ENCODE measurements at places on chromosomes 2 and 18.

DNA sequence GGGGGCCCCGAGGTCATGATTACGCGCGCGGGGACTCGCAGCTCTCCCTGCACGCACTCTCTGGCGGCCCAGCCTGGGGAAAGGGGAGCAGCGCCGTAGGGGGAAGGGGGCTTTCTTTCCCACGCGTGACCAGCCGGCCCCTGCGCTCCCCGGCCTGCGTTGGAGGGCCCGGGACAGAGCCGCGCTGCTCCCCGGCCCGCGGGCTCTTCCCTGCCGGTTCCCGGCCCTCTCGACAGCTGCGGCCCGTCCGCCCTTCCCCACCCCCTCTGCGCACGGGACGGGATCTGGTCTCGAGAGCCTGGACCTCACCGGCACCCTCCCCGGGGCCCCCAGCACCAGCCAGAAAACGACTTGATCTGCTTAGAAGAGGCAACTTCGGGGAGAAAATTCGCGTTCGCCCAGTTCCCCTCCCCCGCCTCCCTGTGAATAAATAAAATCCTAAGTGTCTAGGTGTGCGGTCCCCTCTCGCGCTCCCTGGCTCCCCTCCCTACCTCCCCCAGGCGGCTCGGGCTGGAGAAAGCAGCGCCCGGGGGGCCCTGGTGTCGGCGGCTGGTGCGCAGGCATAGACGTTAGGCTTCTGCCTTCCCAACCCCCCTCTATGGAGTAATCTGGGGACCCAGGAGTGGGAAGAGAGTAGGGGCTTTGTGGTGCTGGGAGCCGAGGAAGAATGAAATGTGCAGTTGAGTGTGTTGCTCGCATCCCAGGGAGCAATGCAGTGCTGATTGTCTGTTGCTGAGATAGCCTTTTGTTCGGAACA lies 803 bp upstream of the FIGN start:
- peak; percentile 45 for DNase-seq

DNA sequence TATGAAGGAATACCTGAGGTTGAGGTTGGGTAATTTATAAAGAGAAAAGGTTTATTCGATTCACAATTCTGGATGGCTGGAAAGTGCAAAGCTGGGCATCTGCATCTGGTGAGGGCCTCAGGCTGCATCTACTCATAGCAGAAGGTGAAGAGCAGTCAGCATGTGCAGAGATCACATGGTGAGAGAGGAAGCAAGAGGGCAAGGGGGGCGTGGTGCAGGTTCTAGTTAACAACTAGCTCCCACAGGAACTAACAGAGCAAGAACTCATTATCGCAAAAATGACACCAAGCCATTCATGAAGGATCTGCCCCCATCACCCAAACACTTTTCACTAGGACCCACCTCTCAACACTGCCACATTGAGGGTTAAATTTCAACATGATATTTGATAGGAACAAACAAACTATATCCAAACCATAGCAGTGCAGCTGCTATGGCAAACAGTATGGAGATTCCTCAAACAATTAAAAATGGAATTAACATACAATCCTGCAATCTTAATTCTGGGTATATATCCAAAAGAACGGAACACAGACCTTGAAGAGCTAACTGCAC lies 72.8 kb upstream of the LDLRAD4 start:
- no peak for DNase-seq

DNA sequence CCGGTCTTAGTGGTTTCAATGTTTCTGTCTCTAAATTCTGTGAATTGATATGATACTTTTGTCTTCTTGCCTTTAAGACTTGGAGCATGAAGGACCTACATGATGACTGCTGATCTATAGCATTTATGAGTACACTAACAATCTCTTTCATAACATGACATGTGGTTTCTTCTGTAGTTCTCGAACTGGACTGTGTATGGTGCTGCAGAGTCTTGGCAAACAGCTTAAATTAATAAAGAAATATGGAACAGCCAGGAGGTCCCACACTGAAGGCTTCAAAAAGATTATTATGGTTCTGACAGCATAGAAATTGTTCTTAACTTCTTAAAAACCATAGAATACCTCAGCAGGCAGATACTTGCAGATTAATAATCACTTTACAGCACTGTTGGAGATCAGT lies 145.0 kb downstream of the DCC start:
- DNase-seq: no peak

DNA sequence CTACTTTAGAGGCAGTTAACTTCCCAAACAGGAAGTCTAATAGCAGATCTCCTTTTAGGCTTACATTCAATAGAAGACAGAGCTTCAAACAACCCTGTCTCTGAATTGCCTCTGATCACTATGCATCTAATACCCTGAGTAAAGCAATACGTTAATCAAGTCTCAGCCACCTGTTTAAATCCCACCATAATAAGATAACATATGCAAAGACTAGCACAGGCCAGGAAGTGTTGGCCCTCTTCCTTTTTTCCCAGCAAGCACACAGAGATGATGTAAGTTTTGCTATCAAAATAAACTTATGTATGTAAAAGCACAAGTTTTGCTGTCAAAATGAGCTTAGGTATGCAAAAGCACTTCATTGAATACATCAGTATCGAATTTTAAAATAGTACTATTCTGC lies 385.5 kb downstream of the RND3 start:
- no peak for DNase-seq

DNA sequence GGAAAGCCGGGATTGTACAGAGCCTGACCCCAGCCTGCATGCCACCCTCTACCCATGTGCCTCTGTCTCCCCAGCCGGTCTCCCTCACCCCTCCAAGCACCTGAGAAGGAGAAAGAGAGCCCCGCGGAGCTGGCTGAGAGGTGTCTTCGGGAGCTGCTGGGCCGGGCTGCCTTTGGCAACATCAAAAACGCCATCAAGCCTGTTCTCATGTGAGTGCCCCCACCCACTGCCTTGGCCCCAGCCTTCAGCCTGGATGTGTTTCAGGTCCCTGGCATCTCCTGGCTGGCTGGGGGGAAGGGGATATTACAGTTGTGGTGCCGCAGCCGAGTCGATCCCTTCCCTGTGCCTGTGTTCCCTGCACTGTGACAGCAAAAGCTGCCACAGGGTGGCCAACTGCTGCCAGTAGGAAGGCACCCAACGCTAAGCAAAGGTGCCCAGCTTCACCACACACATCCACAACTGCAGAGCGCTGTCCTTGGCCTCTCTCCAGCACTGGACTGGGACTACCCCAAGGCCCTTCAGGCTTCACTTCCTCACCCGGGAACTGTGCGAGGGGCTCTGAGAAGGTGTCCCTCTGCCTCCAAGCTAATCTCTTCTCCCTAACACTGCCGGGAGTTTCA lies 38.4 kb downstream of the POMC start:
- no peak for DNase-seq

GRCh38 chr2:82120115-82120514 lies 1815.6 kb upstream of the LRRTM1 start:
- DNase-seq: no peak

- no peak for DNase-seq
Observed at GRCh38 chr2:68720665-68721064, 13.9 kb upstream of the ARHGAP25 start.

GRCh38 chr2:146131785-146132184 lies 1611.9 kb upstream of the ZEB2 start:
- no peak for DNase-seq

- no peak for DNase-seq
Observed at GRCh38 chr2:125867908-125868307, 788.0 kb upstream of the GYPC start.

- DNase-seq: no peak
Observed at GRCh38 chr18:42719221-42719620, 396.3 kb downstream of the RIT2 start.

GRCh38 chr18:33720133-33720532 lies 142.1 kb downstream of the ASXL3 start:
- no peak for DNase-seq

- DNase-seq: no peak
Observed at GRCh38 chr18:54229421-54230059, 5.1 kb upstream of the MBD2 start.

DNA sequence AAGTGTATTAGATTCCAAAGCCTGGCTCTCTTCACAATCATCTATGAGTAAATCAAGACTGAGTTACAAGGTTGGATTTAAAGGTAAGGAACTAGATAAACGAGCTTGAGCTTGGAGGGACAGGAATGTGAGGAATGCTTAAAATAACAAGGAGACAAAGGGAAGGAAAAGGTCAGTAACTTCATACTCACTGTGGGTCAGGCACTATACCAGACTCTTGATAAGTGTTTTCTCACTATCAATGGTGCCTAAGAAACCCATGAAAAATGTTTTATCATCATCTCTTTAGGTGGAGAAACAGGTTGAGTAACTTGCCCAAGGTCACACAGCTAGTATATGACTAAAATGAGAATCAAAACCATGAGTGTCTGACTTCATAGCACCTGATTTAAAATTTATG lies 212.1 kb downstream of the CDH2 start:
- DNase-seq: no peak

DNA sequence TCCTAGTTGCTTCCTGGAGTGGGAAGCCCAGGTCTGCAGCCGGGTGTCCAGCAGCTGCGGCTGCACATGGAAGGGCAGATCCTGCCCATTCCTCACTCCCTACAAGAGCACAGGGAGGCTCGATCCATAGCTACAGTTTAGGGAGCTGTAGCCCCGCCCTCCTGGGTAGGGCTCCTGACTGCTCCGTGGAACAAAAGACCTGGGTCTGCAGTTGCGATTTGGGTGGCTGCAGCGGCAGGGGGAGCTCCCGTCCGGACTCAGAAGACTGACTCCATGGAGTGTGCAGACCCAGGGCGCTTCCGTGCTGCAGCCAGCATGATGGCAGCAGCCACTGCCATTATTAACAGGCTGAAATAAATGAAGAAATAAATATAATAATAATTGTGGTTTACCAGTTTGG lies 157.3 kb downstream of the CTNNA2 start:
- DNase-seq: no peak

DNA sequence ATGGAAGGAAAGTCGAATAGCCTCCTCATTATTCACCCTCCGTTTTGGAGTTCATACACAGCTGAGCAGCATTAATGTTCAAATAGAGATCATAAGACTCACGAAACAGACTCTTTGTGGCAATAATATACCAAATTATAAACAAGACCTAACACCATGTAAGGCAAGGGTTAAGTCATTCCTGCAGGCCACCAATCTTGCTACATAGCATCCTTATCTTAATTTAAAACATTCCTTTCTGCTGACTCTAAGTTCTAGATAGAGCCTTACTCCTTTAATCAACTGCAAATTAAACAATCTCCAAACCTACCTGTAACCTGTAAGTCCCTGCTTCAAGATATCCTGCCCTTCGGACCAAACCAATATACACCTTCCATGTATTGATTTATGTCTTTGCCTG lies 178.0 kb downstream of the PDE11A start:
- no peak for DNase-seq

- no peak for DNase-seq
Observed at GRCh38 chr2:65456886-65457285, 24.5 kb upstream of the SPRED2 start.

DNA sequence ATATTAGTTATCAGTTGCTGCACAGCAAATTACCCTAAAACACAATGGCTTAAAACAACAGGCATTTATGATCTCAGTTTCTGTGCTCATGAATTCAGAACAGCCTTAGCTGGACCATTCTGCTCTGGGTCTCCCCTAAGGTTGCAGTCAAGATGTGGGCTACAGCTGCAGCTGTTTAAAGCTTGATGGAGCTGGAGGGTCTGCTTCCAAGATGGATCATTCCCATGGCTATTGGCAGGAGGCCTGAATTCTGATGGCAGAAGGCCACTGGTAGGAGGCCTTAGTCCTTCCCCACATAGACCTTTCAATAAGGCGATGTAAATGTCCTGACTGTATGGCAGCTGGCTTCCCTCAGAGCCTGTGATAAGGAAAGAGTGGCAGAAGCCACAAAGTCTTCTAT lies 118.6 kb upstream of the SERPINE2 start:
- DNase-seq: peak; percentile 82

DNA sequence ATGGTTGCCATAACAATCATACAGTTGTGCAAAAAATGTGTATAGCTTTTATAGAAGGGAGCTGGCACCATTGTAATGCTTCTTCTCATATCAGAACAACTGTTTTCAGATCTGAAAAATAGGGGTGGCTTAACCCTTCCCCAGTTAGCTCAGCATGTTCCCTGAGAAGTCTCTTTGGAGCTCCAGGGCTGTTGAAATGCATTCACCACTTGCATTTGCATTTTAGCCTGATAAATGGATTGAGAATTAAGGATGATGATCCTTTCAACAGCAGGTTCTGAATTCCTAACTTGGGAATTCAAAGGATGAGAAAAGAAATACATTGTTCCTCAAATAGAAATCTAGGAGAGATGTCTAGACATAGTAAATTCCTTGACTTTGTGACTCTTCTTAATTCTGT lies 181.7 kb upstream of the ALPP start:
- no peak for DNase-seq

DNA sequence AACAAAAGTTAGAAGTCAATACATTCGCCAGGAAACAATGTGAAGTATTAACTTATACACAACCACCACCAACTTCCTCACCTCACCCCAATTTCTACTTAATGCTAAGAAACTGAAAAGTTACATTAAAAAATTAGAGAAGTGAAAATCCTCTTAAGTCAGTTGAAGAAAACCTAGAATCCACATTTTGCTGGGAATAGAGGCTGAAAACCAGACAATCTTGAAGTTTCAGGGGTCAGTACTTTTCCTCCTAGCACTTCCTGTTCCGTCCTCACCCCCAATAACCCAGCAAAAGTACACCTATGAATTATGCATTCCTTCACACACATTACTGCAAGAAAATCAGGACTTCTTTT lies 6.3 kb downstream of the YES1 start:
- no peak for DNase-seq

DNA sequence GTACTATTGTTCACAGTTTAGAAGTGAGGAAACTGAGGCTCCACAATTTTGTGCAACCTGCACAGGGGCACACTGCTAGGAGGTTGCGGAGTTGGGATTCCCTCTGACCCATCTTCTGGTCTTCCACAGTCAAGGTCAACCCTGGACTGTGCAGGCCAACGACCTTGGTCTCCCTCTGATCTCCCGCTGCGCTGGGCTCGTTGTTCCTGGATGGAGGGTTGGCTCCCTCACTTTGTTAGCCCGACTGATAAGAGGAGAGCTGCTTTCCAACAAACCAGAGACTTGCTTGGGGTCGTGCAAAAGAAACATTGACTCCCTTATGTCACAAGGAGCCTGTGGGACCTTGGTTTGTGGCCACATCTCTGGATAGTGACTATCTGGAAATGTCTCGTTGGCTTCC lies 187.6 kb downstream of the MYCN start:
- DNase-seq: no peak

GRCh38 chr2:85766229-85766628 lies 12.4 kb downstream of the ATOH8 start:
- no peak for DNase-seq

DNA sequence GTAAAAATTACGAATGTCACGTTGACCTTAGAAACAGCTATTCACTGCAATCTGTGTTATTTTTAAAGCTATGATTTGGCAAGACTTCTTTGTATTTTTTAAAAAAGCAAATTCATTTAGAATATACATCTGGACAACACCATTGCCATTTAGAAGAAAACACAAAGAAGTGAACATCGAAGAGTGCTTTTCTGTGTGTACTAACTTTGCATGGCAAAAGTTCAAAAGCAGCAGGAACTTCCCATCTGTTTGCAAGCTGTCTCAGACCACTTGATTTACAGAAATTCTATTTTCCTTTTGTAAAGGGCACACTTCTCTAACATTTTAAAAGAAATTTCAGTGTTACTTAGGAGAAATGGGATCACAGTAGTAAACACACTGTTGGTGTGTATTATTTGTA lies 145.9 kb downstream of the CALCRL start:
- no peak for DNase-seq
